ENCODE measurements at places on chromosomes 5 and 9.

GRCh38 chr9:112861638-112862555 lies 28.8 kb downstream of the SLC46A2 start:
- DNase-seq: no peak

GRCh38 chr9:122526602-122527001 lies 491 bp downstream of the OR1N1 start:
- DNase-seq: no peak

DNA sequence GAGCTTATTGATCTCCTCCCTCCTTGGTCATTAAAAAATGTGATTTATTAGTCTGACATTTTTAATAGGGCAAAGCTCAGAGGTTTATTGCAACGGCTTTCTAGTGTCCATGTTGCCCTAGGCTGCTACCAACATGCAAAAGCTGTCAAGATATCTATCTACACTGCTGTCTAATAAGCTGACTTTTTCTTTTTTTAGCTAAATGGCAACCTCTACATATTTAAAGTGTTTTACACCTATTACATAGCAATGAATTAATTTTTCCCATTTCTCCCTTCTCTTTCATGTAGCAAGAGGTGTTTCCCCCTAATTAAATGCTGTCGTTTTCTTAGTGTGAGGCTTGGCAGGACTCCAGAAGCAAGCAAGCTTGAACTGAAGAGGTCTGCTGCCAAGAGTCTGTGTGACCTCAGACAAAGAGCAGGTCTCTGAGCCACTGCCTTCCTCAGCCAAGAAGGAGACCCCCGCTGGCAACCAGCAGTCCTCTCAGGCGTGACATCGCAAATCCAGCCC lies 79.4 kb downstream of the GAS1 start:
- DNase-seq: no peak

GRCh38 chr5:24749701-24750100 lies 104.9 kb upstream of the CDH10 start:
- DNase-seq: no peak

DNA sequence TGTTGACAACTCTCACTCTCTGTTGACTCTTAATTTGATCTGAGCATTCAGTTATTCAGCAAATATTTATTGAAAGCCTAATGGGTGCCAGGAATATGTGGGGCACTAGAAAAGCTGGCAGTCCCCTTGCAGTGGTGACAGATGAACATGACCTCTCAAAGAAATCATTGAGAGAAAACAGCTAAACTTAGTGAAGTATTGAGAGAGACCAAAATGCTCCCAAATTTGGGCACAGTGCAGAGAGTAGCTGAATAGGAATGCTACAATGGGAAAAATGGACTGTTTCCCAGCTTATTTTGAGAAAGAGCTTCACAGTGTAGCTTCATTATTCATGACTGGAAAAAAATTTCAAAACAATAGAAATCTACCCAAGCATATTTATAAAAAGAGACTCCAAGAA lies 257.9 kb downstream of the SGCD start:
- no peak for DNase-seq

DNA sequence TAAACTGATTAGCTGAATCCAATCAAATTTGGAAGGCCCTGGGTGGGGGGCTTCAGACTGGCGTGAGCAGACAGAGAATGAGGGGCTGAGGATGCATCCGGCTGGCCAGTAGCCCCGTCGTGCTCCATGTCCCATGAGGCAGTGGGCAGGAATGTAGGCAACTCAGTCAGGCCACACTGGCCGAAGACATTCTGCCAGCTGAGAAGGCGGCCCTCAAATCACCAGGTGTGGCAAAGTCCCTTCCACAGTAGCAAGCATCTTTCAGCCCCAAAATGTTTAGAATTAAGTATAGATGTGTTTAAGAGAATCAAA lies 25.7 kb upstream of the LAMC3 start:
- no peak for DNase-seq

DNA sequence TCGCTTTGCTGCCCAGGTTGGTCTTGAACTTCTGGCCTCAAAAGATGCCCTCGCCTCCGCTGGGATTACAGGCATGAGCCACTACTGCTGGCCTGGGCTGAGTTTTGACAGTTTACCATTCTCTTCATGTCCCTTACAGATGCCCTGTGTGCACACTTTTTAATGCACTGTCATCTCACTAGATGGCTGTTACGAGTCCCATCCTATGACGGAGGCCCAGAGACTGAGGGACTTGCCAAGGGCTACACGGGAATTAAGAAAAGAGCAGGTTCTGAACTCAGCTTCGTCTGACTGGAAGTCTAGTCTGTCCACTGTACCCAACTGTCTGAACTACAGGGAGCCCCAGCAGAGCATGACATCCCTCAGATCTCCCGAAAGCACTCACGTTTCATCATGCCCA lies 63.9 kb downstream of the ARHGEF37 start:
- DNase-seq: no peak

DNA sequence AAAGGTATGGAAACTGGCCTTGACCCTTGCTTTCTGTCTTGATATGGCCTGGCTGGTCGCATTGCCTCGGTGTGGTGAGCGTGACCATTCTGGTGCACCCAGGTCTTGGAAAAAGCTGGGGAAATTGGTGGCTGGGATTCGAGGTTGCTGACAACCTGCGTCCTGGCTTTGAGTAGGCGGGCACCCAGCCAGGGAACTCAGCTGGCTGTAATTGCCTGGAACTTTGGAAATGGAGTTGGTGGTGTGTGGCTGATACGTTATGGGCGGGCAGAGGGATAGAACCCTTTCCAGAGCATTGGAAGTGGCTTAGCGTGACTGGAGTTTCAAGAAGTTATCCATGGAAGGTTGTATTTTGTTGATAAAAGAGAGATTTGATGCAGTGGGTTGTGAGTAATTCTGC lies 35.2 kb downstream of the KCNMB1 start:
- DNase-seq: no peak

All from GM18507 (cell line).